B cell (primary cell): ENCODE measurements at places on chromosomes 16 and 17.
A peak's percentile ranks its signal among the peaks of the same experiment; 100 is the strongest.

- no peak for DNase-seq
These were observed 715.9 kb upstream of the RBFOX1 start for GRCh38 chr16:6616746-6617145.

GRCh38 chr17:80839511-80839941 is 152.1 kb upstream of the CHMP6 start:
- DNase-seq: no peak

GRCh38 chr16:3754081-3754703 is 36.9 kb upstream of the TRAP1 start:
- DNase-seq: no peak

DNA sequence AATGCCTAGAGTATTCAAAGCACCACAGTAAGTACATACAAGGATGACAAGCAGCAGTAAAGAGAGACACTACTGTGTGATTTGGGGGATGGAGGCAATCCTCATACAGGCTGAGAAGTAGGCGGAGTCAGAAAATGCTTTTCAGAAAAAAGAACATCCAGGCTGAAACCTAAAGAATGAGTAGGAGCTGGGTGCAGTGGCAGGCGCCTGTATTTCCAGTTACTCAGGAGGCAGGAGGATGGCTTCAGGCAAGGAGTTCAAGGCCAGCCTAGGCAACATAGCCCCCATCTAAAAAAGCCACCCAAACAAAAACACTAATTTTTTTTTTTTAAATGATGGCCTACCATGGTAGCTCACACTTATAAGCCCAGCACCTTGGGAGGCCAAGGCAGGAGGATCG is 10.3 kb downstream of the KANSL1 start:
- no peak for DNase-seq

- peak; percentile 34 for DNase-seq
These were observed 34.1 kb downstream of the TK2 start for GRCh38 chr16:66515596-66516508.

DNA sequence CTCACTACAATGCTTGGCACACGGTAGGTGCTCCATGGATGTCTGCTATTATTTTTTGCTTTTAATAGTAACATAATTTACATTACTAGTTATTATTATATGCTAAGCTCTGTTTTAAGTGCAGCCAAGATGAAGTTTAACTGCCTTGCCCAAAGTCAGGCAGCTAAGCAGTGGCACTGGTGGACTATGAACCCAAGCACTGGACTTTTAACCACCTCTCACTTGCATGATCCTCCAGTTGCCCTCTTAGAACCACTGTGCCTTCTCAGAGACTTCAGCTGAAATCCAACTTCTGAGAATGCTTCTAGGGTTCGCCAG is 1.5 kb upstream of the ZNF207 start:
- no peak for DNase-seq

DNA sequence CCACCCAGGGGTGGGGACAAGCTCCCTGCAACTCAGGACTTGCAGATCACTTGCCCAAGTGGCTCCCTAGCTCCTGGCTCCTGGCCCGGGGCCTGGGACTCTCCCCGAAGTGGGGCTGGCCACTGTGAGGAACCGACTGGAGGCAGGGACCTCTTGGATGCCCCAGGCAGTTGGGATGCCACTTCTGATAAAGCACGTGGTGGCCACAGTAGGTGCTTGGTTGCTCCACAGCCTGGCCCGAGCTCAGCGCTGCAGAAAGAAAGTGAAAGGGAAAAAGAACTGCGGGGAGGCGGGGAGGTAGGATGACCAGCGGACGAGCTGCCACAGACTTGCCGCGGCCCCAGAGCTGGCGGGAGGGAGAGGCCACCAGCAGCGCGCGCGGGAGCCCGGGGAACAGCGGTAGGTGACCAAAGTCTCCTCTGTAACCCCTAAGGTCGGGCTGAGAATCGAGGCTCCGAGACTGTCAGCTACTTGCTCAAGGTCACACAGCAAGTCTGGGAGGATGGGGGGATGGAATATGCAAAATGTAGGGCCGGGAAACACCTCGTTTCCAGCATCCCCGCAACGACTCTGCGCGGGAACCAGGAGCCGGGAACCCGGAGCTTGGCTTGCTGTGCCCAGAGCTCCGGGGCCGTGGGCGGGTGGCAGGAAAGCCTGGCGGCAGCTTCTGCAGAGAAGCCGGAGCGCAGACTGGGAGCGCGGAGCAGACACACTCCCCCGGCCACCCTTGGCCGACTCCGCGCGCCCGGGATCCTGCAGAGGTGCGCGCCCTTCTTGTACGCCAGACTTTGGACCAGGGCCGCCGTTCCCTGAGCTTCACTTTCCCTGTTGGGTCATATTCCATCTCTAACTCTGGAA is 1.9 kb downstream of the CIITA start:
- peak; percentile 70 for DNase-seq

GRCh38 chr17:68820825-68821481 is 134.2 kb downstream of the ABCA8 start:
- no peak for DNase-seq

DNA sequence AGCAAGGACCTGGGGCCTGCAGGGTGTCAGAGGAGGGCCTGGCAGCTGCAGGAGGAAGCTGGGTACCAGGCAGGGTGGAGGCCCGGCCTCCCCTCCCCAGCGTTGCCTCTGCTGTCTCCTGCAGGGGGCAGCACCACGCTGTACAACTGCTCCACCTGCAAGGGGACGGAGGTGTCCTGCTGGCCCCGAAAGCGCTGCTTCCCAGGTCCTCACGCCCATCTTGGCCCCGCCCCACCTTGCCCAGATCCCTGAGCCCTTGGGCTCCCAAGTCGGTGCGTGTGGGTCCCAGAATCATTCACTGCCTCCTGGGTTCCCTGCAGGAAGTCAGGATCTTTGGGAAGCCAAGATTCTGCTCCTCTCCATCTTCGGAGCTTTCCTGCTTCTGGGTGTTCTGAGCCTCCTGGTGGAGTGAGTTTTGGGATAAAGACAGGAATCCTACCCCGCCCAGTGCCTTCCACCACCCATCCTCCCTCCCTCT is 1.2 kb downstream of the TMEM95 start:
- peak; percentile 88 for DNase-seq

DNA sequence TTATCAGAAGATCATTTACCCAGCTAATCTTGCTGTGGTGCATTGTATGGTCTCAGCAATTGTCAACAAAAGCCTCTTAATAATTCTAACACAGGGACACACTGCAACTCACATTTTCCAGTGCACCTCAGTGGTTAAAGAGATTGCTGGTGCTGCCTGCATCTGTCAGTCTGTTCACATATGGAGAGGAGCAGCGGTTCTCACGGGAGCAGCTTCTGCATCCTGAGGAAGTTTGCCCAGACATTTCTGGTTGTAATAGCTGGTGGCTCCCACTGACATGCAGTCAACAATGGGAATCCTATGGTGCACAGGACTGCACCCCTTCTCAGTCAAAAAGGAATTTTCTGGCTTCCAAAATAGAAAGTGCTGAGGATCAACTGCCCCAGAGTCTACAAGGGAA is 7.8 kb downstream of the GGA2 start:
- no peak for DNase-seq

DNA sequence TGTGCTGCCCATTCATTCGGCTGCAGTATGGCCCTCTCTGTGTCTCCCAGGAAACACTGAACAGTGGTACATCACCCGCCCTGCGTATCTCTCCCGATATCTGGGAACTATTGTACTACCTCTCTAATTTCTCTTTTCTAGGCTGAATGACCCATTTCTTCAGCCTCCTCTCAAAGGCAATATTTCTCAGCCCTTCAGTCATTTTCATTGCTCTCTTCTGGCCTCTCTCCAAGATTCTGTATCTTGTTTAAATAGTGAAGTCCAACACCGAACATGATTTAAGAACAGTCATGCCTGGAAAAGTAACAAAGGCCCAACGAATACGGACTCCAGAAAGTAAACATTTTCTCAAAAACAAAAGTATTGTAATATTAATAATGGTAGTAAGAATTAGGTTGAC is 220.1 kb downstream of the ZFHX3 start:
- no peak for DNase-seq

DNA sequence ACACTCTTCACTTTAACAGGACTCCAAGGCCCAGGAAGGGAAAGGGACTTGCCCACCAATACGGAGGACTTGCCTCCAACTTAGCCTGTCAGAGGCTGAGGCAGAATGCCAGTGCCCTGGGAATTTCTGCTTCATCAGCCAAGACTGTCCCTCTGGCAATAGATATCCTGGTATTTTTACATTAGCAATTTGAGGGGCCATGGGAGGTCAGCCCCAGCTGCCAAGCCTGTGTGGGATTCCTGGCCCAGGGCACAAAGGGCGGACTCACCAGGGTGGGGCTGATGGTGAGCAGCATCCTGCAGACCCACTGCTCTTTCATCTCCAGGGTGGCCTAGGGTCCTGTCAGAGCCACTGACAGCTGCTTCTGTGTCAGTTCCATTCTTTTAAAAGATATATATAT is 78.3 kb upstream of the CIBAR2 start:
- DNase-seq: no peak

- DNase-seq: no peak
These were observed 631 bp downstream of the UTP6 start for GRCh38 chr17:31900877-31901276.

DNA sequence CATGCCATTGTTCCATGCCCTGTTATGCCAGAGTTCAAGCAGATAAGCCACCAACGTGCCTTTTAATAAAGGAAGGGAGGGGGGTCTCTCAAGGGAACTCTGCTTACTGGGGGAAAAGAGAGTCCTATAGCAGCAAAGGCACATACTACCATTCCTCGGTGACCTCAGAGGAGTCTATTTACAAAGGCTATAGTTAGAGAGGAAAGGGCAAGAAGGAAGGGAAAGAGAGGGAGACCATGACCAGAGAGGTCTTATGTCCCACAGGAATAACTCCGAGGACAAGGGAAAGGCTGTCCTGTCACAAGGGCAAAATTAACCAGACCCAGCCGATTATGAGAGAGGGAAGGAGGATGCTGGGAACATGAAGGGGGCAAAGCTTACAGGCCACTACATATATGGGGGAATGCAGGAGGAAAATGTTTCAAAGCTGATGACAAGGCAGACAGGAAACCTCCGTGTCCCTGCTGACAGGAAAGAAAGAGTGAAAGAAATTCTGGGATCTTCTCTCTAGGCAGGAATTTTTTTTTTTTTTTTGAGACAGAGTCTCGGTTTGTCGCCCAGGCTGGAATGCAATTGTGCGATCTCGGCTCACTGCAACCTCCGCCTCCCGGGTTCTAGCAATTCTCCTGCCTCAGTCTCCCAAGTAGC is 51.5 kb downstream of the HIC1 start:
- DNase-seq: no peak

- peak; percentile 58 for DNase-seq
These were observed 694 bp downstream of the NF1 start for GRCh38 chr17:31095236-31096105.

GRCh38 chr16:10539236-10539635 is 41.2 kb downstream of the EMP2 start:
- DNase-seq: no peak

- DNase-seq: peak; percentile 43
These were observed 48.4 kb upstream of the SKAP1 start for GRCh38 chr17:48478224-48479013.

- DNase-seq: no peak
These were observed 192.3 kb upstream of the FOXF1 start for GRCh38 chr16:86317813-86318650.
